ENCODE measurements at places on chromosomes 11 and 22. TPM values are rescaled to one million over a fixed set of nuclear protein-coding genes. Genes with fewer than 3 reads are reported as not detected.
A peak's percentile ranks its signal among the peaks of the same experiment; 100 is the strongest.

Gene OR5B21
- total RNA-seq, result not detected

Gene SLC43A1
- total RNA-seq, result 1.00 TPM

Gene RHOD
- 161 TPM for total RNA-seq

Gene ST14
- 121 TPM for total RNA-seq

GRCh38 chr11:121539000-121539399 is 86.2 kb upstream of the SORL1-AS1 start:
- no peak for ATAC-seq

DNA sequence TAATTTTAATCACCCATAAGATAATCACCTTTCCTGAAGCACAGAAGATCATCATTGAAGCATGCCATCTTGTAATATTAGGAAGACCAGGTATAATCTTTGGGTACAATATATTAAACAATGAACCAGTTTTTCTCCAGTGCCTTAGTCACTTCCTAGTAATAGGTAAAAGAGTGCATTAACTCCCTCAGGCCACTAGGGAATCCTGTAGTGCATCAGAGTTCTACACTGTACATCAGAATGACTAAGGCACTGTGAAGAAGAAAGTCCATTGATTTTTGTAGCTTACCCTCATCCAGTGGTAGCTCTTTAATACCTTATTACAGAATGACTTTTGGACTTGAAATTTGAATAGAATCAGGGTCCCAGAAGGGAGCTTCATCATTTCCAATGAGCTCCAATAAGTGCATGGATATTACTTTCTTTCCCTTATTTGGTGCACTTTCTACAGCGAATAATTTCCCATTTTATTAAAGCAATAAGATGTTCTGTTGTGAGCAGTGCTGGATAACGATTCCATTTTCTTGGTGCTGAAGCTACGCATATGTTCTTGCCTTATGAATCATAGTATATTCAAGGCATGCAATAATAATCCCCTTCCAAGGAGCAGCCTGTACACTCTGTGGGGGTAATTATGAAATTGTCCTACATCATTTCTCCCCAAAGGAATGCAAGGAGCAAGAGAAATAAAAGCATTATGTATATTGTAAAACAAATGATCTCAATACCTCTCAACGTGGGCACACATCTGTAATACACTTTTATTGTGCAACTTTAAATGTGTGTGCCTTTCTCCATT is 4.7 kb downstream of the C11orf87 start:
- ATAC-seq, result peak; percentile 78

GRCh38 chr11:942823-943222 is 17.2 kb downstream of the AP2A2 start:
- ATAC-seq, result peak; percentile 79

GRCh38 chr22:46132830-46133587 is 17.3 kb upstream of the PPARA start:
- ATAC-seq, result no peak

All from esophagus mucosa (tissue), 1 donor.